ENCODE measurements at places on chromosomes 11 and 22. TPM values are rescaled to one million over a fixed set of nuclear protein-coding genes. Genes with fewer than 3 reads are reported as not detected.

The CD3E gene
- not detected for total RNA-seq

GRCh38 chr11:709109-709997, 3.3 kb downstream of the EPS8L2 start:
- DNase-seq = no peak

GRCh38 chr22:27825174-27825573, 23.6 kb upstream of the MN1 start:
- DNase-seq = no peak

The LRRC4C gene
- total RNA-seq = not detected

The THY1 gene
- 276 TPM for total RNA-seq

The GRIK4 gene
- not detected for total RNA-seq

DNA sequence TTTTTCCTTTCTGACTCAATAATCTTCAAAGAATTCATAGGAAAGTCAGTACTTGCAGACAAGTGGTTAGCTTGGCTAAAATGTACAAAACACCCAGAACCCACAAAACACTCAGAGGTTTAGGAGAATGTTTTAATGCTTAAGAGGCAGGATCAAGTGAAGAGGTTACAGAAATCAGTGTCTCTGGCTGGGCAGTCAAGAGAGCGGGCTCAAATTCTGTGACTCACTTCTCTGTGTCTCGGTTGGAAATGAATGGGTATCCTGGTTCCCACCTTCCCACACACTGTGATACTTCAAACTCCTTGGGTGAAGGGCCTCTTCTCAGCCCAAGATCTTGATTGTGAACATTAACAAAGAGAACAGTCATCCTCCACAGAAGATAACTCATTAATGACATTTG, 3.8 kb downstream of the MPEG1 start:
- DNase-seq = no peak

The FIBIN gene
- not detected for total RNA-seq

The LAYN gene
- 160 TPM for total RNA-seq

DNA sequence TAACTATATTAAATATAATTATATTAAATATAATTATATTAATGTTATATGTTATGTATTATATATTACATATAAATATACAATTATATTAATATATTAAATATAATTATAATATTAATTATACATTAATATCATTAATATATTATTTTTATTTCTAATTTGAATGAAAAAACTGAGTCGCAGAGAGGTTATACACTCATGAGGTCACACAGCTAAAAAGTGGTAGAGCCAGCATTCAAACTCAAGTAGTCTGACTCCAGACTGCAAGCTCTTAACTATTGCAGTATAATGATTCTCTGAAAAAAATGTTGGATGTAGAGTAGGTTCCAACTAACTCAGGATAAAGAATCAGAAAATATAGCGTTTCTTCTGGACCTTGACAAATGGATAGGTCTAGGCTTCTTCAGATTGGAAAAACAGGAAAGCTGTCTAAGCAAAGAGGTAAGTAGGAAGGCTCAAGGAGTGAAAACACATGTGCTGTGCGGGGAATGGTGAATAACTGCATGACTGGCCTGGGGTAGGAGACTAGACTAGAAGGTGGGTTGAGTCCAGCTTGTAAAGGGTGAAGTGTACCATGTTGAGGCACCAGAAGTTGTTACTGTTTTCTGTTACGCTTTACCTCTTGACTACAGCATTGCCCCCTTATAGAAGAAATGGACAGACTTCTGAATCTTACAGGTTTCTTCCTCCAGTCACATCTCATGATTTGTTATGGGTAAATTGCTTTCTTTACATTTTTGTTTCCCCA, 80.3 kb downstream of the TRIM44 start:
- no peak for DNase-seq

GRCh38 chr22:43297270-43298061, 45.7 kb downstream of the SCUBE1 start:
- DNase-seq = no peak

- no peak for DNase-seq
These were observed 288.1 kb downstream of the TBC1D22A start for GRCh38 chr22:47050401-47051051.

The OR52H1 gene
- not detected for total RNA-seq

The EIF4G2 gene
- total RNA-seq = 932 TPM

GRCh38 chr22:22546490-22546889, 12.6 kb downstream of the PRAME start:
- no peak for DNase-seq

- DNase-seq = peak; percentile 15
These were observed 697.6 kb downstream of the KCNA4 start for GRCh38 chr11:29319210-29319609.

DNA sequence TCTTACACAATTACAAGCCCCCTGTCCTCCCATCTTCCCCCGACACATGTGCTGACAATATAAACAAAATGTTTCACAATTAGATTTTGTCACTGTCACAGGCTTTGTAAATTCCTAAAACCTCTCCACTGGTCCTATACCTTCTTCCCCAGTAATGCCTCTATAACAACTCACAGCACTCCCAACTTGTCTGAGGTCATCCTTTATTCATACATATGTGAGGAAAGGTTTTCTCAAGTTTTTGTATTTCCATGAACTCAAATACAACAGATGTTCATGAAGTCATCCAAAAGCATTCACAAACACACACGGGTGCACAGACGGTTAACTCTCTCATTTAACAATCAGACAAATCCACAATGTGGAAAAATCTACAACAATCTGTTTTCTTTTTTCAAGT, 1.9 kb downstream of the OR52H1 start:
- no peak for DNase-seq

DNA sequence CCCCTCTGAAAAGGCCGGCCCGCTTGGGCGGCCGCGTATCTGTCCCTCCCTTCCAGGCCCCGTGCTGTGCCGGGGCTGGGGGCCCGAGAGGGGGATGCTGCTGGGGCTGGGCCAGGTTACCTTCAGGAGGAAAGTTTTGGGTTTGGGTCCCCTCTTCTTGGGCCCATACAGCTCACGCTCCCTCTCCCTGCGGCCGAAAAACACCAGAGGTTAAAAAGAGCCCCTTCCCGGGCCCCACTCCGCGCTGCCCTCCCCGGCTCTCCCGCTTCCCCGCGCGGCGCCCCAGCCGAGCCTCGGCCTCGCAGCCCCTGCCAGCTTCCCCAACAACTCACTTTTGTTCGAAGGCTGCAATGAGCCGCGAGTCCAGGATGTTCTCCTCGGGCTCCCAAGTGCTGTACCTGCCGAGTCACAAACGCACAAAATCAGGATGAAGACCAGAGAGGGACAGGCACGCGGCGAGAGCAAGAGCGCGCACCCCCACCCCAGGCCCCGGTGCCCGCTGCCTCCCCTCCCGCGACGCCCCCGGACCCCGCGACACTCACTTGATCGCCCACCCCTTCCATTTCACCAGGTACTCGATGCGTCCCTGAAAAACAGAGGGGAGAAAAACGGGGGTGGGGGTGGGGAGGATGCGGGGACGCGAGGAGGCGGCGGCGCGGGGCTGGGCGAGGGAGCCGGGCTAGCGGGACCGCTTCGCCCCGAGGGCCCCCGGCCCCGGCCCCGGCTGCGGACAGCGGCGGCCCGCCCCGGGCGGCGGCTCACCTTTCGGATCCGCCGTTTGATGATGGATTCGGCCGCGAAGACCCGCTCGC, 450 bp downstream of the CBX6 start:
- DNase-seq = no peak

The ANO5 gene
- total RNA-seq = 0.02 TPM

DNA sequence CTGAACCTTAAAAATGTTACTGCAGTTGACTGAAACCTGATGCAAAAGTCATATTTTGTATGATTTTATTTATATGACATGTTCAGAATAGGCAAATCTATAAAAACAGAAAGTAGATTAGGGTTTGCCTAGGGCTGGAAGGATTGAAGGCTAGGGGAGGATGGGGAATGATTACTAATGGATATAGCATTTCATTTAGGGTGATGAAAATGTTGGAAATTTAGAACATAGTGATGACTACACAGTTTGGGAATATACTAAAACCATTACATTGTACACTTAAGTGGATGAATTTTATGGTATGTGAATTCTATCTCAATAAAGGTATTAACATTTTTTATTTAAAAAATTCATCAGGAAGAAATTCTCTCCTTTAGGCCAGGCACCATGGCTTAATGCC, 22.9 kb upstream of the PAFAH1B2 start:
- no peak for DNase-seq

The COA4 gene
- total RNA-seq = 133 TPM

GRCh38 chr11:120562806-120563425, 51.4 kb downstream of the GRIK4 start:
- no peak for DNase-seq

- no peak for DNase-seq
These were observed 20.0 kb downstream of the KCNJ4 start for GRCh38 chr22:38435010-38435409.

DNA sequence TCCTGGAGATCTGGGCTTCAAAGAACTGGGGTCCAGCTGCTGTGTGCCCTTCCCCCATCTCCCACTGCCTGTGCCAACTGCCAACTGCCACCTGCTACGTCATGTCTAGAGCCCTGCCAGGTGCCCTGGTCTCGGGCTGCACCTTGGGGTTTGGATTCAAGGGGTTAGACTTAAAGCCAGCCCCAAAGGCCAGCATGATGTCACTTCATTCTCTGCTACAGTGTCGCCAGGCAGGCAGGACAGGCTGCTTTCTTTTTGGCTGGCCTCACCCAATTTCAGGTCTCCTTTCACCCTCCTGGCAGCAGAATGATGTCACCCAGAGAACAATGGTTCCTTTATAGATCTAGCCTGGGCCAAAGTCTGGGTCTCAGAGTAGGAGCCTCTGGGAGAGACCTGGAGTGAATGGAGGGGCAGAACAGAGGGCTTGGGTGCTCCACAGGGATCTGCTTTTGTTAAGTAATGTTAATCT, 79.5 kb upstream of the CRYBB3 start:
- peak; percentile 21 for DNase-seq

The KRTAP5-2 gene
- total RNA-seq = not detected

- peak; percentile 46 for DNase-seq
These were observed 274.7 kb downstream of the CASP12 start for GRCh38 chr11:104623518-104623917.

DNA sequence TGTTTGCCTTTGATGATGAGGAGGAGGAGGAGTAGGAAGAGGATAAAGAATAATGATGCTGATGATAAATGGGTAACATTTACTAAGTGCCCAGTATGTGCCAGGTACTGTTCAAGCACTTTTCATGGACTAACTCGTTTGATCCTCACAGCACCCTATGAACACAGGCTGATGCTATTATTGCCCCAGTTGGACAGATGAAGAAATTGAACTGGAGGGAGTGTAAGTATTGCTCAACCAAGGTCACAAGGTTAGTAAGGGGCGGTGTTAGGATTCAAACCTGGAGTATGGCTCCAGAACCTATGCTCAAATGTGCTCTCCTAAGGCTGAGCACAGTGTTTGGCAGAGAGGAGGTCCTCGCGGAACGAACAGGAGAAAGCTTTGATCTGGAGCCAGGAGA, 78.6 kb downstream of the SYN3 start:
- no peak for DNase-seq

- no peak for DNase-seq
These were observed 401.6 kb downstream of the BRD1 start for GRCh38 chr22:49426098-49426497.

DNA sequence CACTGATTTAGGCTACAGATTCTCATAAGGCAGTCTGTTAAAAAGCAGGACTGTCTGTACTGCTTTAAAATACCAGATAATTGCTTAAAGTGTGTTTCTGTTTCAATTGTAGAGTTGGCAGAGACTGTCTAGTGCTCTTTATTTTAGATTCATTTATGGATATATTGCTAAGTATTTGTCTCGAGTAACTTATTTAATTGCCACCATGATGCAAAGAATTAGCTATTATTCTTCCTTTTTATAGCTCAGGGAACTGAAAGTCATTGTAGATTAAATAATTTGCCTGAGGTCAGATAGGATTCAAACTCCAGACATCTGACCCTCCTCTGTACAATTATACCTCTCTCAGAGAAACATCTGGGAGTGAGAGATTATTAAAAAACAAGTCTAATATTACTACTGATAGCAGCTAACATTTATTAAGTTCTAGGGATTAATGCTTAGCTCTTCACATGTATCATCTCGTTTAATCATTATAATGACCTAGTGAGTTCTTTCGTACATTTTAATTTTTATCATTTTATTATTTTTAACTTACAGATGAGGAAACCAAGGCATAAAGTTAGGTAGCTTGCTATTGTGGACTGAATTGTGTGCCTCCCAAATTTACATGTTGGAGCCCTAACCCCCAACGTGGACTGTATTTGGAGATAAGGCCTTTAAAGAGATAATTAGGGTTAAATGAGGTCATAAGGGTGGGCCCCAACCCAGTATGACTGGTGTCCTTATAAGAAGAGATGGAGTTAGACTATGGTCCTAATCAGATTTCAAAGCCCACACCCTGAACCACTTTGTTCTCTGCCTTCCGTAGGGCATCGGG, 19.7 kb upstream of the RAG2 start:
- no peak for DNase-seq

- DNase-seq = peak; percentile 94
These were observed 4.7 kb downstream of the KLHL35 start for GRCh38 chr11:75428281-75428724.

DNA sequence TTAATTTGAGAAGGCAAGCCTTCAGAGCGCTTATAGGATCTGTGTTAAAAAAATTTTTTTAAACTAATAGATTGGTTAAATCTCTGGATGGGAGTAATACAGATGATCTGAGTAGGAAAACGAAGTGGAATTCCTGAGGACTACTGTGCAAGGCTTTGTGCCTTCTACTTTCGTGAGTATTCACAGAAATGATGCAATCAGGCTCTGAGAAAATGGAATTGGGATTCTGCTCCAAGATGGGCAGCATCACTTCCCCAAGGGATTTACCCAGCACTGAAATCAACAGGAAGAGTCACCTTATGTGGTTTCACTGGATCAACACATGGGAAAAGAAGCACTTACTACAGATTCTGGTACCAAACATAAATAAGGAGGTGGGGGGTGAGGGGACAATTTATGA, 12.5 kb downstream of the KMT5B start:
- no peak for DNase-seq
